Fibroblast of skin of left quadriceps (primary cell): ENCODE measurements at places on chromosomes 1 and 21.

GRCh38 chr1:24743404-24744211 lies 1.6 kb upstream of the CLIC4 start:
- peak; percentile 49 for DNase-seq

DNA sequence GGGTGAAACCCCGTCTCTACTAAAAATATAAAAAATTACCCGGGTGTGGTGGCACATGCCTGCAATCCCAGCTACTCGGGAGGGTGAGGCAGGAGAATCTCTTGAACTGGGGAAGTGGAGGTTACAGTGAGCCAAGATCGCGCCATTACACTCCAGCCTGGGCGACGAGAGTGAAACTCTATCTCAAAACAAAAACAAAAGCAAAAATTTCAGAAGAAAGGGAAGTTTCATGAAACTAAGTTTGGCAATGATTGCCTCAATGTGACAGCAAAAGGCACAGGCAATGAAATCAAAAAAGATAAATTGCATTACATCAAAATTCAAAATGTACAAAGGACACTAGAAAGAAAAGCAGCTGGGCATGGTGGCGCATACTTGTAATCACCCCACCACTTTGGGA lies 40.1 kb downstream of the BTF3L4 start:
- DNase-seq: no peak

GRCh38 chr1:51729824-51730301 lies 113.0 kb downstream of the OSBPL9 start:
- no peak for DNase-seq

- no peak for DNase-seq
Observed at GRCh38 chr21:45834821-45835293, 146.7 kb upstream of the COL6A1 start.

- no peak for DNase-seq
Observed at GRCh38 chr1:73637264-73637663, 560.7 kb downstream of the LRRIQ3 start.

DNA sequence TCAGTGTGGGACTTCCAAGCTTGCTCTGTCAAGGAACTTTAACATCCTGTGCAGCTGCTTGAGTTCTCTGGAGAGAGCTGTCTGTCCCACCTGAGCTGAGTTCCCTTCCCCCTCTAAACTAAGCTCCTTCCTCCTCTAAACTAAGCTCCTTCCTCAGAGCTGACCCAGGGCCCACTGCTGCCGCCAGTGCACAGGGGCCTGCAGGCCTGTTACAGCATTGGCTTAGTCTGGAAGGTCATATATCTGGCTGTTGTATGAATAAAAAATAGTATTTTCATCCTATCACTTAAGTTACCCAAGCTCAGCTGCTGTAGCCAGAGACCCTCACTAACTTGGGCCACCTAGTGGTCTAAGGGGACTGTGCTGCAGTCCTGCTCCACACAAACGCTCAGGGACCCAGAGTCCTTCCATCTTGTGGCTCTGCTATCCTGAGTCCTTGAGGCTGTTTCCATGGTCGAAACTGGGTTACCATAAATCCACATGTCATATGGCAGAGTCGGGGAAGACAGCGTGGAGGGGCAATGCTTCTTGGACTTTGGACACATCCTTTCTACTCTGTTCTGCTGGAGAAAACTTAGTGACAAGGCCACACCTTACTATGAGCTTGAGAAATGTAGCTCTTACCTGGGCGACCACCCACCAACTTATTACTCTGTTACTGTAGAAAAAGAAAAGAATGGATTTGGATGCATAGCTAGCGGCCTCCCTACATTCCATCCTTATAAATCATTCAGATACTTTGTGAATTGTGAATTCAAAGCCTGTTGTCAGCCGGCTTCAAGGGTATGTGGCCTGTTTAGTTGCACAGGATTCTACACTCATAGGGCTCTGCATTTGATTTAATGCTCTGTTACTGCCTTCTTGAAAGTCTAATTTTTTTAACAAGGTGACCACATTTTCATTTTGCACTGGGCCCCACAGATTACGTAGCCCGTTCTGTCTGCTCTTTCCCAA lies 71.4 kb upstream of the GCLM start:
- peak; percentile 9 for DNase-seq

DNA sequence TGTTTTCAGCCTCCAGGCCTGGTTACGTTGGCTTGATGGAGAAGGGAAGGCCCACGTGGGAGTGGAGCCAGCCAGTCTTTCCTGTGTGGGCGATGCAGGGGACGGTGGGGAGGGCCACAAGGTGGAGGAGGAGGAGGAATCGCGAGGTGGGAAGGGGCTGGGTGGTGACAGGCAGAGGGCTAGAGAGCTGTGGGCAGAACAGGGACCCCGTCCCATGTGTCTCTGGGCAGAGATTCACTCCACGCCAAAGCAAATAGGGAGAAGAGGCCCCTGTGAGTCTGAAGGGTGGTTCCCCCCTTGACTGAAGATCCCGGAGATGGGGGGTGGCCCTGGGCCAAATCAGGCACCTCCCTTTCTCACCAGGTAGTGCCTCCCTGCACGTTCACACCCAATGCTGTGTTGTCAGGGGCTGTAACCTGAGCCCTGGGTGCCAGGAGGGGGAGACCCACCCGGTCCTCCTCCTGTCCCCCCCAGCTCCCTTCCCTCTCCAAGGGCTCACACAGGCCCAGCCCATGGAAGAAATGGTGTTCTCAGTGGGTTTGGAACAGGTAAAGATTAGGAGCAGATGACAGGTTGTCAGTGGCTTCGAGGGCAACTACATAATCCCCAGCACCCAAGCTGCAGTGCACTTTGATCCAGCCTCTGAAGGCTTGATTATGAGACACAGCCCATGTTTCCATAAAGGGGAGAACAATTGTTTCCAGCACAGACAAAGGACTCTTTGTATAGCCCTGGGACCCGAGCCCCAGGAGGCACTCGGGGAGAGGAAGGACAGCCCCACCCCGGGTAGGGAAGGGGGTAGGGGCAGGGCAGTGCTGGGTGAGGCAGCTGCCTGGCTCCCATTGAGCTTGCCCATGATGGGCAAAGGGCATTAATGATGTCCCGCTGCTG lies 37.7 kb upstream of the GPR37L1 start:
- DNase-seq: no peak

GRCh38 chr1:86447198-86447790 lies 21.4 kb upstream of the CLCA1 start:
- DNase-seq: no peak

DNA sequence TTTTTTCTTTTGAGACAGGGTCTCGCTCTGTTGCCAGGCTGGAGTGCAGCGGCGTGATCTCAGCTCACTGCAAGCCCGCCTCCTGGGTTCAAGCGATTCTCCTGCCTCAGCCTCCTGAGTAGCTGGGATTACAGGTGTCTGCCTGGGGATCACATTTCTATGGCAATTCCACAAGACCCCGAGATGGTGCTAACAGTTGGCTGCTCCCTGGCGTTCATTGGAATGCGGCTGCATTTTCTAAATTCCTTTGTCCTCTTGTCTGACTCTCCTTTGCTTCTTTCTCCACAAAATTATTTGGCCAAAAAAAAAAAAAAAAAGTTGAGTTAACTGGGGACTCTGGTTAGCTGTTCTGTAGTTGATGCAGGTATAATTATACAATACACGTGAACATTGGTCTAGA lies 176.4 kb downstream of the ETS2 start:
- DNase-seq: no peak

DNA sequence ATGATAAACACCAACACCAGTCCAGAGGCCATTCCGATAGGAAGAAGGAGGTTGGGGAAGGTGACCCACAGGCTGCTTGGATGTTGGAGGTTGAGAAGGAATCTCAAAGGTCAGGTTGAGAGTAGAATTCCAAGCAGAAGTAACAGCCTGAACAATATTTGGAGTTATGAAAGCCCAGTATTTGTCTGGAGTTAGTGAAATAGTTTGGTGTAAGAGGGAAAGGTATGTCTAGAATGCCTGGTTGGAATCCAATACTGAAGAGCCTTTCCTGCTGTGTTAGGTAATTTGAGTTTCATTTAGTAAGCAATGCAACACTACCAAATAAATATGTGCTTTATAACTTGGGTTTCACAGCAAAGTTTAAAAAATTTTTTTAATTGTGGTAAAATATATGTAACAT lies 70.5 kb upstream of the MCOLN3 start:
- DNase-seq: no peak

- no peak for DNase-seq
Observed at GRCh38 chr1:183272390-183272848, 86.4 kb downstream of the LAMC2 start.
